ENCODE measurements at places on chromosomes 2 and 18. TPM values are rescaled to one million over a fixed set of nuclear protein-coding genes. Genes with fewer than 3 reads are reported as not detected.

TEKT4 gene
- not detected for total RNA-seq

SERTAD2 gene
- total RNA-seq, result 42.2 TPM

HDHD2 gene
- 16.8 TPM for total RNA-seq

GRCh38 chr2:38617301-38617700 is 14.6 kb upstream of the HNRNPLL start:
- no peak for DNase-seq

GRCh38 chr18:42906761-42907160 is 208.7 kb downstream of the RIT2 start:
- DNase-seq, result no peak

- DNase-seq, result no peak
These were observed 105.3 kb upstream of the TTN start for GRCh38 chr2:178912416-178913048.

DNA sequence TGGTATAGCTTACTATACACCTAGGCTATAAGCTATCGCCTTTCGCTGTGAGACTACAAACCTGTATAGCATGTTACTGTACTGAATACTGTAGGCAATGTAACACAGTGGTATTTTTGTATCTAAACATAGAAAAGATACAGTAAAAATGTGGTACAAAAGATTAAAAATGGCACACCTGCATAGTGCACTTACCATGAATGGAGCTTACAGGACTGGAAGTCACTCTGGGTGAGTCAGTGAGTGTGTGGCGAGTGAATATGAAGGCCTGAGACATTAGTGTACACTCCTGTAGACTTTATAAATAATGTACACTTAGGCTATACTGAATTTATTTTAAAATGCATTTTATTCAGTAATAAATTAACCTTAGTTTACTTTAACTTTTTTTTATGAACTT is 258.2 kb upstream of the SP5 start:
- no peak for DNase-seq

- no peak for DNase-seq
These were observed 164.7 kb downstream of the CCDC102B start for GRCh38 chr18:68962623-68963022.

CDH2 gene
- 2.0 TPM for total RNA-seq

DNA sequence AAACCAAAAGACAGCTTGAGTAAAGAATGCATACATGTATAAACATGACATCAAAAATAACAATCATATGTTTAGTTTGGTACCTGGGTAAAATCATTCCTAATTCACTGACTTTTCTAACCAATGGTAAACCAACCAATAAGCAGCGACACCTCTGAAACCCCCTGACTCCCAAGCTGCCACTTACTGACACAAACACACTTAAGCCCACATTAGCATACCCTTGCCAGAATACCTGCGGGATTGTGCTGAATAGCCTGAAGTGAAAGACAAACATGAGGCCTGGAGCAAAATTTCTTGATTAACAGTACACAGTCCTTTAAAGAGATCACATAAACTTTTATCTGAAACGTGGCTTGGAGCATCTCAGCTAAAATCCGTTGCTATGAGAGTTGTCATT is 902.9 kb downstream of the TMEM182 start:
- no peak for DNase-seq

DNA sequence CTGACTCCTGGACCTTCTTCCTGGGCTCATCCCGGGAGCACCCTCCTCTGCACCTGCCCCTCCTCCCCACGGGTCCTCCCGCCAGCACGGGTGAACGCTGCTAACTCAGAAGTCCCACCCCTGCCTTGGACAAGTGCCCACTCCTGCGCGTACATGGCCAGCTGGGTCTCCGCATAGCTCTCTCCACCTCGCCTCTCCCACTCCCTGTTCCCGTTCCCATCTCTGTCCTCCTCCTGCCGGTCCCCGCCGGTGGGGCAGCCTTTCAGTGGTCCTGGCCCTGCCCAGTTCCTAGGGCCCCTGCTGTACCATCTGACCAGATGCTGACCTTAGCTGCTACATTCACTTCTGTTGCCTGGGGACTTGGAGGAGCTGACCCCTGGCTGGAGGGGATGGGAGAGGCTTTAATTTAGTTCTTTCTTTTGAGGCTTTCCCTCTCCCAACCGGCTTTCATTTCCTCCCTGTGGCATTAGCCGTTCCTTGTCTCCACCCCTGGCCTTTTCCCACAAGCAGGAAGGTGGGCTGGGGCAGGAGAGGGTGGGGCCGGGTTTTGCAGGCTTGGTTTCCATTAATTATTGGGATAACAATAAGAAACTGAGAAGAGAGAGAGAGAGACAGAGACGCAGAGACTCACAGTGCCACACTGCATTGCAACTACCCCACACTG is 136.1 kb downstream of the SH3BP4 start:
- no peak for DNase-seq

HS1BP3 gene
- 18.1 TPM for total RNA-seq

DTNA gene
- 60.5 TPM for total RNA-seq

ASPRV1 gene
- total RNA-seq, result 1.1 TPM

ABCG8 gene
- total RNA-seq, result not detected

All from omental fat pad (tissue), 4 donors.